ENCODE measurements at places on chromosomes 3 and 15.

- DNase-seq, result no peak
These were observed 167.3 kb downstream of the SQOR start for GRCh38 chr15:45802140-45802539.

DNA sequence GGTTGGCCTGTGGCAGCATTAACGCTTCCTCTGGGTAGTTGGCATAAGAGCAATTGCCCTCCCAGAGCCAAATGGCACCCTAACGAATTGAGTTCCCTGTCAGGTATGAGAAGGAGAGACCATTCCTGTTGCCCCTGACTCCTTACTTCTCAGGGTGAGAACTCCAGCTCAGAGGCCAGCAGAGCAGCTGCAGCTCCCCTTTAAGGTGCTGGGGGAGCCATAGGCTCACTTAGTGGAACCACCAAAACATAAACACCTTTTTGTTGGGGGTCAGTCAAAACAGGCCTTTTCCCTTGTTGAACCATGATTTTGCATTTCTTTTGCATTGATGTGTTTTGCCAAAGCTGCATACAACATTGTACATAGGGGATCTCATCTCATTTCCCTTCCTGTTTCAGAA lies 28.1 kb upstream of the LHFPL4 start:
- no peak for DNase-seq

GRCh38 chr15:87528873-87529272 lies 727.7 kb downstream of the NTRK3 start:
- no peak for DNase-seq

DNA sequence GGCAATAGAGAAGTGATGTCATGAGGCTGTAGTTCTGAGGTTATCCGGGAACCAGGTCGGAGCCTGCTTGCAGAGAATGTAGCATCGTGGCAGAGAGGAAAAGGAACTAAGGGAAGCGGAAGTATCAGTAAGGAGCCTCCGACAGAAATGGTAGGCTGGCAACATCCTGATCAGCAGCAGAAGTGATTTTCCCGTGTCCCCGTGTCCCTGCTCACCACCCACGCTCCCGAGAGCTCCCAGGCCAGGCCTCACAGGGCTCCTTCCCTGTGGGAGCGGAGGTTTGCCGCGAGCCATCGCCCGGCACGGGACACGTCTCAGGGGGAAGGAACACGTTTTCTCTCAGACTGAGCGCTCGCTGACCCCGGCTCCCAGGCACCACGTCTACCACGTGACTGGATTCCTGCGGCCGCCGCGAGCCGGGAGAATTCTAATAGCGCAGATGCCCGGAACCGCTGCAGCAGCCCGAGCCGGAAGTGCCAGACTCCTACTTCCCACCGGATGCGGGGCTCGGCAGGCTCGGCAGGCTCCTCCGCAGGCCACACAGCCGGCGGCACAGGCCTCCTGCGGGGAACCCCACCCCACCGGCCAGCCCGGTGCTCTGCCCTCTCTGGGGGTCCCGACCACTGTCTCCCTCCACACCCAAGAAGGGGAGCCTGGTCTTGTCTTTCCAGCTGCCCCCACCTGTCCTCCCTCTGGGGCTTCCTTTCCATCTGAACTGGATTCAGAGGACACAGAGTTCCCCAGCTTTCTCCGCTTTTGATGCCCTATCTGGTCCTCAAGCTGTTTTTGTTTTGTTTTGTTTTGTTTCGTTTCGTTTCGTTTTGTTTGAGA lies 99.3 kb downstream of the BDH1 start:
- no peak for DNase-seq

DNA sequence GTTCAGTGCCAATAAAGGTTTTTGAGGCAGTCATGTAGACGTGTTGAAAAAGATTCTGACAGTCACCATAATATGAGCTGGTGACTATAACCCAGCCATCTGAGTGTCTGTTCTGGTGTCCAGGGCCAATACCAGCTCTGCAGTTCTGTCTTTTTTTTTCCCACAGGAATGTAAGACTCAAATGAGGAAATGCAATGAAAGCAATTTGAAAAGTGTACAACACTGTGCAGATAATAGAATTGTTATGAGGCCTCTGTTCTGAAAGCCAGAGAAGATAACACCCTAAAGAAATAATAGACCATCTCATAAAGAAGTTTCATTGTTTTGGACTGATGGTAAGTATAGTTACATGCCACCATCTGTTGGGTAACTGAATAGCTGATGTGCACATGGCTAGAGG lies 57.1 kb downstream of the CLDN1 start:
- DNase-seq, result no peak

- no peak for DNase-seq
These were observed 8.9 kb downstream of the CHSY1 start for GRCh38 chr15:101242999-101243336.

DNA sequence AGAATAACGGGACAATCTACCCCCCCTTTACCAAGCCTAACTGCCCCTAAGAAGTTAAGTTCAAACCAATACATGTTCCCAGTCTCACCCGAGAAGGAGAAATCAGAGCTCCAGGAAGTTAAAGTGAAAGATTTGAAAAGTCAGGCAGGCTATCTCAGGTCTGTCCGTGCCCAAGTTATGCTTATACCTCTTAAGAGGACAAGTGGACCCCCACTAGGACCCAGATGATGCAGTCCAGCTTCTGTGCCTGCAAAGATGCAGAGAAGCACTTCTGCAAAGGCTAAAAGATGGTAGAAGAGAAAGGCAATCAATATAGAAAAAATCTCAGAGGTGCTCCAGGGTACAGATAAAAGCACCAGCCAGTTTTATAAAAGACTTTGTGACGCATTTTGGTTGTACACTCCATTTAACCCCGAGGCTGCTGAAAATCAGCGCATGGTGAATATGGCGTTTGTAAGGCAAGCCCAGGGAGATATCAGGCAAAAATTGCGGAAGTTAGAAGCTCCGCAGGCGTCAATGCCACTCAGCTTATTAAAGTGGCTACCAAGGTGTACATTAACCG lies 9.8 kb upstream of the SLC9C1 start:
- no peak for DNase-seq

DNA sequence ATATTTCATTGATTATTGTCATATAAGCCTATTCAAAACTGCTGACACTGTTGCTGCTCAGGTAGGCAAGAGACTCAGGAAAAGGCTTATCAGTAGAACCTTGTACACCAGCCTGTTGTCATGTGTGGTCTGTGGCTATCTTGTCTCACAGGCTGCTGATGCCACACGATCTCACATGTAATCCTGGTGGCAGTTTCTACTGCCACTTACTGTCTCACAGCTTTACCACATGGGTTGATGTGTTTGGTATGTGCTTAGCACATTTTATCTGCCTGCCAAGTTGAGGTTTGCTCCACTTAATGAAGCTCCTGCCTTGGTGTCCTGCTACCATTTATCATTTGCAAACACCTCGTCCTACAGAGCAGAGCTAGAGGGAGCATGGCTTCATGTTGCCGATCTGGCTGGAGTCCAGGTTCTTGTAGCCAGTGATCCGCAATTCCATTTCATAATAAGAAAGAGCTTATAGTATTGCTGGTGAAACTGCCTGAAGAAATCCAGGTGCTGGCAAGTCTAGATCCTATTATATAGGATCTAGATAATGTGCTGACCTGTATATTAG lies 637.9 kb downstream of the NLGN1 start:
- no peak for DNase-seq

DNA sequence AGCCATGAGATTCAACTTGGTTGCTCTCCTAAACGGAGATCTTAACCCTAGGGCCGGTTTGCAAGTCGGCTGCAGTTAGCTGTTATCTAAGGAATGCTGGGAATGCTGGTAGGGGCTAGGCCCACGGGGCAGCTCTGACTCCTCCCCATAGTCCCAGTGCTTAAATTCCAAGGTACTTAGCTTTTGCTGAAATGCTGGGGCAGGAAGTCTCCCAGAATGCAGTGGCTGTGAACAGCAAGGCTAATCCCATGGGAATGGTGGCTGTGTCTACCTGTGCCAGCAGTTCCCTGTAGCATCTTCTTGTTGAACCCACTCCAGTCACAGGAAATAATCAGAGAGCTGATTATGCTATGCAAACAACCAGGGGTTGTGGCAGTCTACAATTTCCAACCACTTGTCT lies 102.5 kb upstream of the TJP1 start:
- no peak for DNase-seq

DNA sequence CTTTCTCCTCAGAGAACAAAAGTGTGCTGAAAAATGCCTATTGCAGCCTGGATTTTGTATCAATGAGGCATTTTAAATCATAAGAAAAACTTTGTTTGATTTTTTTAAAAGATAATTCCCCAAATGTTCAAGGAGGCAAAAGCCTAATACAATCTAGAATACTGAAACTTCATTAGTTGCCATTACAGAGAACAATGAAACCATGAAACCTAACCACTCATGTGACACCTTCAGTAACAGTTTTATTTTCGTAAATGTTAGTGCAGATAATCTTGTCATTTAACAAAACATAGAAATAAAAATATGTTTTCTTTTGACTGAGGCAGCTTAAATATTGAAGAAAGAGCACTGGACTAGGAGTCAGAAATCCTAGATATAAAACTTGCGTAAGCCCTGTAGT lies 655.9 kb downstream of the RBMS3 start:
- no peak for DNase-seq

GRCh38 chr3:81503026-81503425 lies 258.4 kb downstream of the GBE1 start:
- no peak for DNase-seq

DNA sequence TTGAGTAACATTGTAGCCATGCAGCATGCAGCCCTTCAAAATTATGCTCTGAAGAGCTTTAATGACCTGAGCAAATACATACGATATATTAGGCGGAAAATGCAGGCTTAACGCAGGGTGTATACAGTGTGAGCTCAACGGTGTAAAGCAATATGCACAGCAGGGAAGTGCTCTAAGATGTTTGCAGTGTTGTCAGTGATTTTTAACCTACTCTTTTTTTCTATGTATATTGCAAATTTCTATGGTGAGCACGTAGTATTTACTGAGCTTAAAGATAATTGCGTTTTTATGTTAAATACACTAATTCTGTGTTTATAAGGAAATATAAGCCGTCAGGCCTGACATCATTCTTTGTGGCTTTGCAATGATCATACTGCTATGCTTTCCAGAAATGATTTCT lies 42.1 kb downstream of the DGKG start:
- DNase-seq, result no peak

DNA sequence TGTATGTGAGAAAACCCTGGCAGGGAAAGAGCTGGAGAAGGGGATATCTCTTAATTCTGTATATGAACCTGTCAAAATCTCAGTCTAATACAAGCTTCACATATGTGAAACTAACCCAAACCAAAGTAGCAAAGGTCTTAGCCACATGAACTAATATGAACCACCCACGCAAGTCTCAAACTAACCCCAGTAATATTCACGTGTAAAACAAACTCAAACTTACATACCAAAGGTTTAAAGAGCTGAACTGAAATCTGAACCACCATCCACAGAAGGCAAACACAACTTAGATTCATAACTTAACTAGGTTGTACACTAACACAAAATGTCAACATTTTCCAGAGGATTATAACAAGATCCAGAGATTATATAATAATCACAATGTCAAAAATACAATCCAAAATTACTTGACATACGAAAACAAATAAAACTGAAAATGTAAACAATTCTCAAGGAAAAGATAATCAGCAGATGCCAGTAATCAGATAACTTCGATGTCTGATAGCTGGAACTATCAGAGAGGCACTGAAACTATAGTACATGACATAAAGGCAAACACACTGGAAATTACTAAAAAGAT lies 64.1 kb downstream of the VPS13C start:
- DNase-seq, result no peak

- DNase-seq, result no peak
These were observed 1.3 kb downstream of the TSPAN3 start for GRCh38 chr15:77069521-77070121.

DNA sequence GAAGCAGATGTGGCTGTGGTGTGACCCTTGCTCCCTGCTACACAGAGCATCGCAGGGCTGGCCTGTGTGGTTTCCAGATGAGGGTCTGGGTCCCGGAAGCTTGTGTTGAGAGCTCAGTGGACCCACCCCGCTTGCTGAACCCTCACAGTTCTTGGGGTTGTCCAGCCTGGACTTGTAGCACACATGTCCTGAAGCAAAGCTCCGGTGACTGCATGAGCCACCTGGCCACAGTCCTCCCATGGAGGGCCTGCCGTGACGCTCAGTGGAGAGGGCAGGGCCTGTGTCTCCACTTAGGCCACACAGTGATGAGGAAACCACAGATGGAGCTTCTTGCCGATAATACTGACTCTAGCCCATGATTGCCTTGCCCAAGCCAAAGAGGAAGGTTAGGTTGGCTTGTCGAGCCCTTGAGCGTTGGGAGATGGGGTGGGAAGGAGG lies 62.6 kb downstream of the RGMA start:
- DNase-seq, result no peak

DNA sequence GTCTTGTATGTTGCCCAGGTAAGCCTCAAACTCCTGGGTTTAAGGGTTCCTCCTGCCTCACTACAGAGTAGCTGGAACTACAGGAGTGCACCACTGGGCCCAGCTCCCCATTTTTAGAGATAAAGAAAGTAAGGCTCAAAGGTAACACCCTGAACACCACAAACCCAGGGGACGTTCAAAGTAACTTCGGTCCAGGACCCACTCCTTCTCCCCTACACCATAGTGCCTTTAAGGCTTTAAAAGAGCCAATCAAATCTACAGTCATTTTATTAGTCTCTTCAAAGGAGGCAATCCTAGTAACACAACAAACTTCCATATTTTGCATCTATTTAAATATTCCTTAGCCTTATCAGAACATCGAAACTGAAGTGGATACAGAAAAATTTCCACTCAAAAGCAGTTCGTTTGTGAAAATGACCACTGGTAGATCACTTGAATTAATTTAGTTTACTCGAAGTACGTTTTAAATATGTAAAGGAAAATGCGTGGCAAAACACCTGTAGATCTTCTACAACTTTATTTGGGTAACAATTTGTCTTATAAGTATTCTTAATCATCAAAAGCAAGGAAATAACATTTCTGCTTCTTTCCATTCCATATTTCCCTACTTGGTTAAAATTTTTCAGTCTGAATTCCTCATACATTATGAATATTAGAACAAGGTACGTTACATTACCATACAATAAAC lies 1.8 kb downstream of the STAG1 start:
- no peak for DNase-seq

- DNase-seq, result no peak
These were observed 691.9 kb downstream of the NTRK3 start for GRCh38 chr15:87564681-87565080.

GRCh38 chr3:185420762-185421161 lies 57.8 kb downstream of the MAP3K13 start:
- DNase-seq, result no peak

DNA sequence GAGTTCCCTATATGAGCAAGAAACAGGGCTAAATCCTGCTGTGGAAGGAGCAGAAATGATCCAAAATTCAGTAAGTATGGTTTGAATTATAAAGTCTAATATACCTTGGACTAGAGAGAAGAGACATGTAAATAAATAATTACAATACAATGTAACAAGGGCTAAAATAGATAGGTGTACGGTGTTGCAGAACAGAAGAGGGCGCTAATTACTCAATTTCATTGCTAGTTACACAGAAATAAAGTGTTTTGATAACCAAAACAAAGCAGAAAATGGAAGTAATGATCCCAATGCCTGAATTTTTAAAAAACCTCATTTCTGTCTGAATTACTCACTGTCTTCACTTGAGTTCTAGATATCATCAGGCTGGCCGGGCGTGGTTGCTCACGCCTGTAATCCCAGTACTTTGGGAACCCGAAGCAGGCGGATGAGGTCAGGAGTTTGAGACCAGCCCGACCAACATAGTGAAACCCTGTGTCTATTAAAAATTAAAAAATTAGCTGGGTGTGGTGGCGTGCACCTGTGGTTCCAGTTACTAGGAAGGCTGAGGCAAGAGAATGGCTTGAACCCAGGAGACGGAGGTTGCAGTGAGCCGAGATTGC lies 8.3 kb upstream of the PLCH1 start:
- no peak for DNase-seq

- no peak for DNase-seq
These were observed 82.7 kb downstream of the IL1RAP start for GRCh38 chr3:190596349-190597285.

GRCh38 chr15:42737529-42738328 lies 801 bp upstream of the CDAN1 start:
- no peak for DNase-seq
